ENCODE measurements at places on chromosomes 7 and 10.

DNA sequence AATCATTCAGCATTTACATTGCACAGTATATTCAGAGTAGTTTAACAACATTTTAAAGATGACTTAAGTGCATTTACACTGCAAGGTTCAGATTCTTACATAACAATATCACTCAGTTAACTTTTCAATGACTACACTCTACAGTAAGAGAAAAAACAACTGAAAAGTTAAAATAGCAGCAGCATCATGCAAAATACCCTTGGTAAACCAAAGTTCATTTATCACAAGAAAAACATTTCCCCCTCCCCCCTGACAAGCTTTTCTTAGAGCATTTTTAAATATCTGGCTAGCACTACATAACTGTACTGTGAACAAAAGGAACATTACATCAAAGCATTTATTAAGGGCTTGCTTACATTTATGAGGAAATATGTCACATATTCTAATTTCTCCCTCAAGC lies 179.5 kb upstream of the HGF start:
- no peak for DNase-seq

DNA sequence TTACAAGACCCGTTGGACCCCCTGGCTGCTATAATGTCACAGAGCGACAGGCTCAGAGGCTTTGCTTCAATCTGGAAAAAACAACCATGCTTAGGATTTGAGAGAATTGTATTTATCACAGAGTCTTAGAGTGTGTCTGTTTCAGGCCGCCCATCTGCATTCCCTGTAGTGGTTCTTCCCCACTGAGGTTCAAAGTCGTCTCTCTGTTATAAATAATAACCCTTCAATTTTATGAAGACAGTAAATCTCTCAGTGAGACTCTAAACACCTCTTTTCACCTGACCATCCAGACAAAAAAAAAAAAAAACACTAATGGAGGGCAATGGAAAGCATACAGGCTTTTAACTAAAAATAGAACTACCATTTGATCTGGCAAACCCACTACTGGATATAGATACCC lies 565.4 kb upstream of the AUTS2 start:
- DNase-seq: no peak

GRCh38 chr10:92965314-92965713 lies 95.3 kb upstream of the CYP26C1 start:
- DNase-seq: peak; percentile 32

- peak; percentile 35 for DNase-seq
These were observed 1.3 kb downstream of the LDB1 start for GRCh38 chr10:102118867-102119266.

DNA sequence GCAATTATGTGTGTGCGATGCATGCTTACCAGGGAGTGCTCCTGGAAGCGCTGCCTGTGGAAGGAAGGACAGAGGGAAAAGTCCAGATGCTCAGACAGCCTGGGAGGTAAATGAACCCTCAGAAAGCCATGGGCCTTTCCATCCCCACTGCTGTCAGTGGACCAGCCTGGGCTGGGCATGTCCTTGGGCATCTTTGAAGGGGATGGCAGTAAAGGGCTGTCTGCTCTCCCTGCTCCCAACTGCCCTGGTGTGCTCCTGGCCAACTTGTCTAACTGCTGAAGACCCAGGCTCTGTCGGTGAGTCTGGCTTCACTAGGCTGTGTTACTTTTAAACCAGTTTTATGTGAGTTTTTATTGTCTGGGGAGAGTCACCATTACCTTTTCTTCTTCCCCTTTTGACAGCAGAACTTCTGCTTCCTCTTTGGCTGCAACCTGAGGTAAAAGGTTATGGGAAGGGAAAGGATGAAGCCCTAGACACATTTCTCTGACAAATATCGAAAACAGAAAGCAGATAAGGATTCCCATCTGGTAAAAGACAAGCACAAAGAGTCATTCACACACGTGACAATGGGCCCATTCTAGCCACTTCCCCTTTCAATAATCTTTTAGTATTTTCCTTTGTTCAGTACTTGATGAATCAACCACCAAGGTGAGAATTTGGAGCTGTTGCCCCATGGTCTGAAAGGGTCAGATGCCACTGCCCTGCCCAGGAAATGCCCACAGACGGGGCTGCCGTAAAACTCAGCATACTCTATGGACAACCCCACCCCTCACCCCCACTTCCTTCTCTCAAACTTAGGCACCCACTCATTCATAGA lies 27.6 kb upstream of the PIK3AP1 start:
- DNase-seq: no peak
